ENCODE measurements at places on chromosomes 1 and 21. TPM values are rescaled to one million over a fixed set of nuclear protein-coding genes. Genes with fewer than 3 reads are reported as not detected.

Gene CCDC181
- total RNA-seq = 6.7 TPM

Gene A3GALT2
- total RNA-seq = 0.39 TPM

Gene FHAD1
- total RNA-seq = 2.0 TPM

Gene KRTAP21-2
- not detected for total RNA-seq

Gene ARHGAP30
- total RNA-seq = not detected

Gene OR2L8
- not detected for total RNA-seq

Gene ABL2
- total RNA-seq = 23.6 TPM

Gene AGMAT
- 0.20 TPM for total RNA-seq

Gene DDR2
- 145 TPM for total RNA-seq

Gene RAP1GAP
- 37.7 TPM for total RNA-seq

Gene HES2
- total RNA-seq = not detected

Gene RAB42
- 3.5 TPM for total RNA-seq

Gene KRTAP8-1
- total RNA-seq = not detected

Gene OR2G6
- not detected for total RNA-seq

Gene SLC2A5
- not detected for total RNA-seq

Gene C1orf50
- total RNA-seq = 13.1 TPM

Gene DIO1
- not detected for total RNA-seq

Gene SYCP1
- total RNA-seq = 0.41 TPM

Gene AIRE
- not detected for total RNA-seq

Gene APOBEC4
- total RNA-seq = not detected

Gene RAB7B
- 0.11 TPM for total RNA-seq

Gene KRTAP20-2
- not detected for total RNA-seq
